ENCODE measurements at places on chromosomes 12 and 14.

DNA sequence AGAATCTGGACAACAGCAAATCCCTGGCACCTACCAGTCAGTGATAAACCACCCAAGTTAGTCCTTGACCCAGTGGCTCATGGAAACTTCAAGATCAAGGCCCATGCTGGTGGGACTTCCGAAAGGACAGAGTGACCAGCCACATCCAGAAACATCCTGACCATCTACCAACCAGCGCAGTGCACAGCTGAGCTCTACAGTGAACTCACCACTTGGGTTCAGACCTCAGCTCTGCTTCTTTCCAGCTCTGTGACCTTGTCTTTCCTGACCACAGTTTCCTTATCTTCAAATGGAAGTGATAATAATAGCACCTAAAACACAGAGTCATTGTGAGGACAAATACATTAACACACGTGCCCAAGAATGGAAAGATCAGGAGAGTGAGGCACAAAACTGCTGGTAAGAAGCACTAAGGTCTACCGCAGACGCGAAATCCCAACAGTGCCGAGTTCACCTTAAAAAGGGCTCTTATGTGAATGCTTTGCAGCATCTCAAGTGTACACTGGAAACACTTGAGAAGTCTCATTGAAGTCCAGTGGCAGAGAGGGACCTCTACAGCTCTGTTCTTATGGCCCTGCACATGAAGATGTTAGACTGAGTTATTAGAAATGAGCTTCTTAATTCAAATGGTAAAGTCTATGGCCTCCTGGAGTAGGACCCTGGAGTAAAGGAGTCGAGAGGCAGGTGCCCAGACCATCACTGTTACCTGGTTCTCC lies 128.8 kb downstream of the CCDC60 start:
- no peak for DNase-seq

GRCh38 chr14:65344011-65344410 lies 68.5 kb upstream of the FUT8 start:
- DNase-seq: no peak

DNA sequence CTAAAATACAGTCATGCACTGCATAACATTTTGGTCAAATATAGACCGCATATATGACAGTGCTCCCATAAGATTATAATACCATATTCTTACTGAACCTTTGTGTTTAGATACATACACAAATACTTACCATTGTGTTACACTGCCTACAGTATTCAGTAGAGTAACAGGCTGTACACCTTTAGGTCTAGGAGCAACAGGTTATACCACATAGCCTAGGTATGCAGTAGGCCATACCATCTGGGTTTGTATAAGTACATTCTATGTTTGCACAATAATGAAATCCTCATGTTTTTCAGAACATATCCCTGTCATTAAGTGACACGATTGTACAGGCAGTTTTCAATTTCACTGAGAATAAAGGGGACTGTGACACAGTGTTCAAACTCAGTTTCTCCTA lies 22.3 kb downstream of the KDM5A start:
- no peak for DNase-seq

GRCh38 chr12:92721130-92721529 lies 18.3 kb downstream of the PLEKHG7 start:
- DNase-seq: no peak

GRCh38 chr12:59559696-59560095 lies 36.1 kb upstream of the SLC16A7 start:
- DNase-seq: no peak

- DNase-seq: no peak
Measured at GRCh38 chr12:72989458-72989947, 717.3 kb downstream of the TRHDE start.

GRCh38 chr14:58637040-58637390 lies 747 bp upstream of the DACT1 start:
- DNase-seq: no peak

DNA sequence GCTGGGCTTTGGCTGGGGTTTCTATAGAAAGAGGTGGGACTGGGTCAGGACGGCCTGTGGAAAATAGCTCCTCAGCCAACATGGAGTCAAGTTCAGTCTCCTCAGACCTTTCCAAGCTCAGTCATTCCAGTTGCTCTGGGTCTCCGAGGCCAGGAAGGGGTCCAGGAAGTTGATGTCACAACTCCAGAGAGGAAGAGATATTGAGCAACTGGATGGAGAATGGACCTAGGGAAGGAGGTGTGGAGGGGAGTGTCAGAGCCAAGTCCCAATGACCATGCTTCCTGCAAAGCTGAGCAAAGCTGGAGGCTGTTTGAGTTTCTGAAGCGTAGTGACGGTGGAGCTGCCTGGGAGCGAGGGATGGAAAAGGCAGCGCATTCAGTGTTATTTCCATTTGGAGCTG lies 86.1 kb downstream of the SLC24A4 start:
- DNase-seq: no peak

DNA sequence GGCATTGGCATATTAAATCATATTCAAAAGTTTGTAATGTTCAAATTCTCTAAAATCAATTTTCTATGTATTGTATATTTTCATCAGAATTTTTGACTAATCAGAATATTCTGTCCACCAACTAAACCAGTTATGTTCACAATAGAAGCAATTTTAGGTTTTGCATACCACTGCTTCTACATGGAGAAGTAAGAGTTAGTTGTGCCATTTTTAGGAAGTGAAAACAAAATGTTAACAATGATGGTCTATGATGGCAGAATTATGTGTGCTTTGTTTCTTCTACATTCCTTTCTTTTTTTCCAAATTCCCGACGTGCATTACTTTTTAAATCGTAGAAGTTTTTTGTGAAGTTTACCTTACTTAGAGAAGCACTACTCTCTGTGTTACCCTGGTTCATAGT lies 29.5 kb downstream of the ABHD12B start:
- DNase-seq: no peak

DNA sequence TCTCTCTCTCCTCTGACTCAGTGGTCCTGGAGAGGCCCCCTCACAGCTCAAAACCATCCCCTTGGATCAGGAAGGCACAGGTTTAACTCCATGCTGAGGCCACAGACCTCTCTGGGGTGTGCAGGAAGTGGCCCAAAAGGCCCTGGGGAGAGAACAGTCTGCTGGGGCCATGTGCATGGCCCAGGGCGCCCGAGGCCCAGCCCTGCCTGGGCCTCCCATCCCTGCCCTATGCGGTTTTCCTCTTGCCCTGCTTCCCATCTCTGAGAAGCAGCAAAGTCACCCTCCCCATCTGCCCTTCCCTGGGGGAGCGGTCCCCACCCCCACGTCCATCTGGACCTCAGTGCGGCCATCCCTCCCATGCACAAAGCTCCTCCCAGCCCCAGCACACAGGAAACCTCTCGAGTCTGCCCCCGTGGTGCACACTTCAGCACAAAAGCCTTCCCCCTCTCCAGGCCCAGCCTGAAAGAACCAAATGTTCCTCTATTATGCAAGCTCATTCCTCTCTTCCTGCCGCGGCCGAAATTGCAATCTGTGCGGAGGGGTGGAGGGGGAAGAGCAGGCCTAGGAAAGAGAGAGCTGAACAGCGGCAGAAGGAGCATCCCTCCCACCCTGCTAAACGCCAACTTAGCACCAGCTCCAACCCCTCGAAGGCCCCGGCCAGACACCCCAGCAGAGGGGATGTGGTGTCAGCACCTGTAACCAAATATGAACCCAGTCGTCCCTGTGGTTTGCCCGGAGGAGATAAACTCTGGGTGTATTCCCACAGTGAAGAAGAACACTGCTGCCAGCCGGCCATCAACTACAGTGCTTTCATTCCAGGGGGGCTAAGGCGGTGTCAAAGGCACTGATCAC lies 108.5 kb downstream of the SCARB1 start:
- DNase-seq: no peak

DNA sequence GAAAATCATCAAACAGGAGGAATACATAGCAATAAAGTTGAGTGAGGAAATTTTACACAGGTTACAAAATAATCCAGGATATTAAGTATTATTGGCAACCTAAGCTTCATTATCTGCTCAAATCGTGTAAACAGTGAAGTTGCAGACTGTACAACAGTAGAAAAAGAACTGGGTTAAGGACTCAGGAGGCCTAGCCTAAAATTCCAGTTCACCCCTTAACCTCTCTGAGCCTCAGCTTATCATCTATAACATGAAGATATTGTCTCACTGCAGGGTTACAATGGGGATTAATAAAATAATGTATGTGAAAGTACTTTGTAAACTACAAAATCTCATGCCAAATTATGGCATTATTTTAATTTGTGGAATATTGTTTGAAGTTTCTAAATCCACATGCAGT lies 26.0 kb downstream of the DDHD1 start:
- DNase-seq: no peak

DNA sequence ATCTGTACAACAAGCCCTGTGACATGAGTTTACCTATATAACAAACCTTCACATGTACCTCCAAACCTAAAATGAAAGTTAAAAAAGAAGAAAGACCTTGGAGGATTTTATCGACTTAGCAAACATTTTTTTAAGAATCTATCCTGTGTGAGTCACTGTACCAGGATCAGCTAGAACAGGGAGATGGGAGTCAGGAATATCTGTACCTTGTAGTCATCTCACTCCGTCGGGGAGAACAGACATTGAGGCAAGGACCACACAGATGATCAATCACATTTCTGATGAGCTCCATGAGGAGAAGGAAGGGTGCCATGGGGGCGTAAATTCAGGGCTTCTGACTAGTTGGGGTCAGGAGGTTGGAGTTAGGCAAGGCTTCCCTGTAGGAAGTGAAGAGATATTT lies 310.6 kb downstream of the VRK1 start:
- DNase-seq: no peak

- no peak for DNase-seq
Measured at GRCh38 chr12:46267575-46267824, 1.3 kb downstream of the SLC38A1 start.

GRCh38 chr12:30357766-30358490 lies 337.7 kb downstream of the IPO8 start:
- DNase-seq: no peak

- no peak for DNase-seq
Measured at GRCh38 chr12:122354958-122355641, 67.4 kb downstream of the CLIP1 start.

- no peak for DNase-seq
Measured at GRCh38 chr14:74509587-74510222, 16.1 kb downstream of the ISCA2 start.

Data from activated gamma-delta T cell (primary cell).